Activated T-helper 9 cell treated with anti-CD3 and anti-CD28 coated beads, Interleukin-2, amount 50 U/mL, for 16 hours (primary cell): ENCODE measurements at places on chromosomes 12 and 14.

DNA sequence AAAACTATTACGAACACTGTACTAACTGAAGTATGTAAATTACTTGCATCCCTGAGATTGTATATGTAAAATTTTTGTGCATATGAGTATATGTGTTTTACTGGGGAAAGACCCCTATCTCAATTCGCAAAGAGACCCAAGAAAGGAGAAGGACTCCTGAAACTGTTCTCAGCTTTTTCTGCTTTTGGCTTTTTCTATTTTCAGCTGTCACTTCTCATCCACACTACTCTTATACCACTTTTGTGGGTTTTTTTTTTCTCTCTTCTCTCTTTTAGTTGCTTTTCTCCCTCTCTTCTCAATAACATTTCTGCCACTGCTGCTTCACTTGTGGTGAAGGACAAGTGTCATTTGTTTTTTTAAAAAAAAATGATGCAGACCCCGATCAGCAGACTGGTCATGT is 39.8 kb downstream of the NIN start:
- no peak for DNase-seq

DNA sequence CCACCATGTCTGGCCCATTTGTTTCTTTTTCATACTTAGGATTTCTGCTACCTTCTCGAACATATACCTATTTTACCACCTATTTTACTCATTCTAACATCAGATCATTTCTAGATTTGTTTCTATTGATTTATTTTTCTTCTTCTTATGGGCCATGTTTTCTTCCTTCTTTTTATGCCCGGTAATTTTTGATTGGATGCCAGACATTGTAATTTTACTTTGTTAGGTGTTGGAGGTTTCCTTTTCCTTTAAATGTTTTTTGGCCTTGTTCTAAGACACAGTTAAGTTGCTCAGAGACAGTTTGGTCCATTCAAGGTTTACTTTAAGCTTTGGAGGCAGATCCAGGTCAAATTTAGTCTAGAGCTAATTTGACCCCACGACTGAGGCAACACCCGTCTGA is 14.7 kb upstream of the BEGAIN start:
- no peak for DNase-seq

DNA sequence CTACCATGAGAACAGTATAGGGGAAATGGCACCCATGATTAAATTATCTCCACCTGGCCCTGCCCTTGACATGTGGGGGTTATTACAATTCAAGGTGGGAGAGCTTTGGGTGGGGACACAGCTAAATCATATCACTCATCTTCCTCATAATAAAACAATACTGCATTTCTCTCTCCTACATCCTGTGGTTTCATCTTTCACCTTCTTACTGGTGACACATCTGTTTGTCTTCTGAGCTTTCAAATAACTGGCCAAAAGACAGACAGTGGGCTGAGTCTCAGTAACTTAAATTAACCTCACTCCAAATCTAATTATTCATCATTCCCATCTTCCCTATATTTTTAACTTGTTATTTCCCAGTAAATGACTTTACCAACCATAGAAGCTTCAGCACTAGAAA is 729.7 kb upstream of the USP15 start:
- DNase-seq: no peak

DNA sequence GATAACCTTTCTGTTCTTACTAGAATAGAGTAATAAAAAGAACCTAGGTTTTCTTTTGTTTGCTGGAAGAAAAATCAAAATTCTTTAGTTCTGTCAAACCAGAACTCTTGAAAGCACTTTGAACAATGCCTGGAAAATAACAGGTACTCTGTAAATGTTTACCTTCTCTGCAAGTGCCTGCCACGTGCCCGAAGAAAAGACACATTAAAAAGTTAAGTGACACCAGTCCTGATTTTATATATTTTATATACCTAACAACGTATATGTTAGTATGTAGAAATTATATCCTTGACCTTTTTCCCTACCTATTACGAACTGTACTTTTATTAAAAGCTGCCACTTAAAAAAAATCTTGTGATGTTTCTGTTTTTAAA is 976 bp downstream of the THAP2 start:
- no peak for DNase-seq

- no peak for DNase-seq
These were observed 737.8 kb downstream of the RERGL start for GRCh38 chr12:17352164-17352563.

DNA sequence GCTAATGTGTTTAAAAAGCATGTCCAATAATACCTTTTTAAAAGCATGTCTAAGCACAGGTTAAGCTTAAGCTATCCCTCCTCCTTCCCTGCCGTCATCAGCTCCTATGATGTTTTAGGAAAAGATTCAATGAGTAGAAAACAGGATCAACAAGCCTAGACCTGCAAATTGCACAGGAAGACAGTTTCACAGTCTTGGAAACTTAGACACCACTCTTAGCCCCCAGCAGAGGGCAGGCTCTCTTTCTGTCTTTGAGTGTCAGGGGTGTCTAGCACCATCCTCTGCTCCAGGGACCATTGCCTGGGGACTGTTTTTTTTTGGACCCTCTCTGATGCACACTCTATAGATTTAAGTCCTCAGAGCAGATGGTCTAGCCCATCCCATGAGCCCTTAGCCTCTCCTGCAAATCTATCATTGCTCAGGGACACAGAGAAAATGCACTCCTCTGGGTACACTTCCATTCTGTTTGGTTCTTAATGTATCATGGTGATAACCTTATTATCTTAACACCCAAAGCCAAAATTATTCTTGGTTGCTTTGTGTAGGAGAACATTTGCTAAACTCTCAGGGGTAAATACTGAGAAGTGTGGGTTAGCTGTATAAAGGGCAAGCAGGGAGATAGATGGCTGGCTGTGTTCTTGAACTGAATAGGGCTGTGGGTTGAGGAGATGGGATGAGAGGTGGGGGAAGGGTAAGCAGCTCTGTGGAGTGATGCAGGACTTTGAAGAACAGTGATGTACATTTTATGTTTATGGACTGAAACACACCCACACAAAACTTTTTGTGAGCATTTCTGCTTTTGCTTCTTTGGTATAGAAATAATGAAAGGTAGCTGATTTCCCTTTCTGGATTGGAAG is 259.9 kb upstream of the DDHD1 start:
- DNase-seq: no peak

DNA sequence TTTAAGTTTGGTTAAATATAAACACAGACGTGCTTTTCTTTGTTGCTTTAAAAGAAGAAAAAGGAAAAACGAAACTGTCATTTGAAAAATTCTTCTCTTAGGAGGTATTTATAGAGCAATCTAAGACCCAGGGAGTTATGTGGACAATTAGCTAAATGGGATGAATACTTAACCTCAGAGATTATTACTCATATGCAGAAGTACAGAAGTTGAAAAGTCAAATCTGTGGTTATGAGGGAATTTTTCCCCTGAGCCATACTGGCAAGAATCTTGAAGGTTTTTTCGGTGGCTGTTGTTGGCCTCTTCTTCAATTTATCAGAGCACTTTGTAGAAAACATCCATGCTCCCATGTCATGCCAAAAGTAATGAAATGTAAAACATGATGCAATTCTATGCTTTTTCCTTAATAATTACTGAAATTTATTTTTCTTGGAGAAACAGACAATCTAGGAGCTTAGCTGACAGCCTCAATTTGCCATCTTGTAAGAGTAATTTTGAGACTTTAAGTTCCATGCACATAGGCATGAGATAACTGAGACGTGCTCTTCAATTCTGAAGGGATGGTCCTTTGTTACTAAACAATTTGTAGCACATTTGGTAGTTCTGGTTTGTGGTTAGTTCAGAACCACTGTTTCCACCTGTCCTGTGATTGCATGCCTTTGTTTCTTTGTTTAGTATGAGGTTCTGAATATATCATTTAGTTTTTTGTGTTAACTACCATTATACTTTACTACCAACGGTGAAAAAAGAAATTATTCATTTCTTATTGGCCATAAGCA is 126.6 kb downstream of the BCAT1 start:
- DNase-seq: no peak

DNA sequence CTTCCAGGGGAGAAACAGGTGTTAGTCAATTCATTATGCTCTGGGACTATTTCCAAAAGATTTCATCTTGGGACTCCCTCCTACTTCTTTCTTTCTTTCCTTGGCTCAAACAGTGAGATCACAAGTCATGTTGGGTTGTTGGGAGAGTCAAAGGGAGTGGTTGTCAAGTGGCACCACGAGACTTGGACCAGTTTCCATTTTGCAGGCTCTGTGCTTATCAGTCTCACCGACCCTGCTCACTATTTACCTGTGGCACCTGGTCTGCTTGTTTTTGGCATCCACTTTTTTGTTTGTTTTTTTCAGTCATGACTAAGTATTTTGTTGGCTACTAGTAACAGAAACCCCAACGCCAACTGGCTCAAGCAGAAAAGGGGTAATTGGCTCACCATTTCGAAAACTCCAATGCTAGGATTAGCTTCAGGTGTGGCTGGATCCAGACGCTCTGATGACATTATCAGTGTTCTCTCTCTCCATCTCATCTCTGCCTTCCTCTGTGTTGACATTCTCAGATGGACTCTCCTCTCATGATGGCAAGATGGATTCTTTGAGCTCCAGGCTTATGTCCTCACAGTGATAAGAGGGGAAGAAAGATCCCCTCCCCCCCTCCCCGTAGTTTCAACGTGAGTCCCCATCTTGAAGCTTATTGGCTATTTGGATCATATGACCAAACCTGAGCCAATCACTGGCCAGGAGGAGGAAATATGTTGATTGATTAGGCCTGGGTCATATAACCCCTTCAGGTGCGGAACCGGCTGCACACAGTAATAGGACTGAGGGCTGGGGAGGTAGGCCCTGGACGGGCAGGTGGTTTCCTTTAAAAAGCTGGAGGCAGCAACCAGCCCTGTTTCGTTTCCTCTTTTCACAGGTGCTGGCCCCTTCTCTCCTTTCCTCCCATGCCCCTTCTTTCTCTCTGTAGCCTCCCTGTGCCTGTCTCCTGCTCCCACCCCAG is 84.2 kb downstream of the AACS start:
- DNase-seq: no peak

- DNase-seq: no peak
These were observed 117.4 kb downstream of the GCH1 start for GRCh38 chr14:54785136-54785777.

DNA sequence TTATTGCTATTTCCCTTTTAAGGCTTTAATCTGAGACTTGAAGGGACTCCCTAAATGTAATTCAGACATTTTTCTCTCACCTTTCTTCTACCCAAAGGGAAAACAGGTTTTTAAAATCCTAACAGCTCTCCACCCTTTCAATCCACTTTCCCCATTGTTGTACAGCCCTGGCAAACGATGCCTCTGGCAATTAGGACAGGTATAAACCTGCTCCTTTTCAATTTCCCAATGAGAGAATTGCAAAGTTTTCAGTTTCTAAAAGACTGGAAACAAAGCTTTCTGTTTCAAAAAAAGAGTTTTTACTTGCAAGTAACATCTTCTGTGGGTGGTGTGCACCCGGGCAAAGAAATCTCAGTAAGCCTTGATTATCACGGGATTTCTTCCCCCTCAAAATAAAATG is 131.2 kb downstream of the HMGA2 start:
- DNase-seq: no peak

DNA sequence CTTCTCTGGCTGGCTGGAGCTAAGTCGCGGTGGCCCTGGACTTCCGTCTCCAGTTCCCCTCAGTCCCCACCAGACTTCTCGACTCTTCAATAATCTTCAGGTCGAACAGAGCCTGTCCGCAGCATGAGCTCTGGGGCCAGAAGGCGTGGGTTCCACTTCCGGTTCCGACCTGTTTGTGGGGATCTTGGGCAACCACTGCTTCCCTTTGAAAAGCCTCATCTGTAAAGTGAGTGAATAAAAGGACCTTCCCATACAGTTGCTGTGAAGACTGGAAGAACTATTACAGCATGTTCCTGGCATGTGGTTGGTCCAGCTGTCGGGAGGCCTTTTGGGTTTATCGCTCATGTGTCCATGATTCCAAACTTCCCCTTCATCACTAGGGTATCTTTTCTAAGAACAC is 19.4 kb downstream of the ADGRD1 start:
- DNase-seq: no peak

GRCh38 chr12:93167331-93167730 is 210.4 kb upstream of the NUDT4 start:
- DNase-seq: no peak

DNA sequence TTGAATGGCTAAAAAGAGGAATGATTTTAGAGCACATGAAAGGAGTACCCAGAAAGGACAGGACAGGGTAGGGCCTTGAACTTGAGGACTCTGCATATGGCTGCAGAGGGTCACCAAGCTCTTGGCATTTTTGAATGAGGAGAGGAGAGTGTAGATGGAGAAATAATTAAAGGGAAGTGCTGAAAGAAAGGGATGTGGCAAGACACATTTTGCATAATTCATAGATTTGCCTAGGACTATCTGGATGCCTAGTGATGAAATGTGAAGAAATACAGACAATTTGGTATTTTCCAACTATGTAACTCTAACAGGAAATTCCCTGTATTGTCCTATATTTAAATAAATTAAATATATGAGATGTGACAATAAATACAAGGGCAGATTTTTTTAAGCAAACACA is 27.5 kb upstream of the MDM1 start:
- no peak for DNase-seq
